ENCODE measurements at places on chromosomes 3 and 15. TPM values are rescaled to one million over a fixed set of nuclear protein-coding genes. Genes with fewer than 3 reads are reported as not detected.

RBP2 gene
- 2.5 TPM for total RNA-seq

ZPLD1 gene
- not detected for total RNA-seq

GP5 gene
- total RNA-seq = not detected

RAP2B gene
- 7.1 TPM for total RNA-seq

Measured in HepG2 (cell line).